Motor neuron (in vitro differentiated cells): ENCODE measurements at places on chromosomes 4 and X.

DNA sequence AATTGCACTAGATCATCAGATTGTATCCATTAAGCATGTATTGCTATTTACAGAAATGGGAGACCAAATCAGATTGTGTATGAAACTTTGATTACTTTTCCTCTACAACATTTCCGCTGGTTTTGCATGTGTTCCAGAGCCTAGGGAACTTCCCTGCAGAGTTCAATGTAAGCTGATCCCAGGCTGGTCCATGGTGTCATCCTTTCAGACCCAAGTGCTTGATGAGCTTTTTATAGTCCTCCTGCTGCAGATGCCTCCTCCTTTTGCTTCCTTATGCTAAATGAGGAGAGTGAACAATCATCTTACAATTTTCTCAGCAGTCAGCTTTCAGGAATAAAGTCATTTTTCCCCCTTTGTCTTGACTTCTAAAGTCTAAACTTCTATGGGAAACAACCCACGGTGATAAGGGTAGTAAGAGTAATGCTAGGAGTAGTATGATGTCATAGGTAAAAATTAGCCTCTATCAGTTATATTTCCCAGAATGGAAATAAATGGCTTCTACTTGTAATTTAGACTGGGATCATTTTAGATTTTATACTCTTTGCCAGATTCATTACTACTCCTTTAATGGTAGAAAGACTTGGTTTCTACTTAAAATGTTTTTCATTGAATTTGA lies 55.1 kb upstream of the SLC4A4 start:
- no peak for ATAC-seq

DNA sequence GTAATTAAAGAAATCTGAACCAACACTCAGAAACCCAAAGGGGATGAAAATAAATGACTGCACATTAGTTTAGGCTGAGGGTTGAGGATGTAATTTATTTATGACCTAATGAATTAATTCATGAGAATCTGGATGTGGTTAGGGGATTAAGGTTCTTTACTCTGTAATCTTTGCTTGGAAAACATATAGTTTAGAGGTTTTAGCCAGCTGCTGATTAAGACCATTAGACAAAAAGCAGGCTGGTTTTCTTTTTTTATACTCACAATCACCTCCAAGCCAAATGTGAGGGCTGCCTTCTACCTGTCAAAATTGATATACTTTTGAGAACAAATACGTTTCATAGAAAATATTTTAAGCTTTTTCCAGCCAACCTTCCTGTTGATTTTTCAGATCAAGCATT lies 2705.8 kb downstream of the PCDH7 start:
- no peak for ATAC-seq

DNA sequence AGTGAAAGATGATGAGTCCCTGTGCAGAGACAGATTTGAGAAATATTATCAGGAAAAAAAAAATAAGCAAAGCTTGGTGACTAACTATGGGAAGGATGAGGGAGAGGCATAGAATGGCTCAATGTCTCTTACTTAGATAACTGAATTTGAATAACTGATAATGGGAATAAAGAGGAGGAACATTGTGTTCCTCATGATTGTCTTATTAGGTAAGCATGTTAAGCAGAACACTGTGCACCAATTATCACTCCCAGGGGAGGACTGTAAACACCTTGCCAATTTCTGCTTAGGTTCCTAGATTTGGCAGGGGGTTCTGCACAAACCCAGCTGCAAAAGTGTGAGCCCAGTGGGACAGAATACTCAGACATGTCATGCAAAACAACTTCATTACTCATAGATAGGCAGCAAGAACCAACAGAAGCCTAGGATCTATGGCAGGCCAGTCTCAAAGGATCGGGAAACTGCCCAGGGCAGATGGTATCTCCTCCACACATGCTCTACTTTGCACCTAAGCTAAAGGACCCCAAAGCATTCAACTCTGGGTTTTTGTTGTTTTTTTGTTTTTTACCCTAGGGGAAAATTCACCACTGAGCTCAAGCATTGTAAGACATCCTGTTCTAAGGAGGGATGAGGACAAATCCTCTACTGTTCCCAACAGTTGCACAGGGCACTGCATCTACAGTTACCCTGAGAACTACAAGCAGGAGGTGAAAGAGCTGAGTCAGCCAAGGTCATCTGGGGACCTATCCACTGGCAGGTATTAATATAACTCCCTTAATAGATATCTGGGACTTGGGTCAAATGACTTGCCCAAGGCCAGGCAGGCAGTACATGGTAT lies 907.0 kb downstream of the RAPGEF2 start:
- no peak for ATAC-seq

DNA sequence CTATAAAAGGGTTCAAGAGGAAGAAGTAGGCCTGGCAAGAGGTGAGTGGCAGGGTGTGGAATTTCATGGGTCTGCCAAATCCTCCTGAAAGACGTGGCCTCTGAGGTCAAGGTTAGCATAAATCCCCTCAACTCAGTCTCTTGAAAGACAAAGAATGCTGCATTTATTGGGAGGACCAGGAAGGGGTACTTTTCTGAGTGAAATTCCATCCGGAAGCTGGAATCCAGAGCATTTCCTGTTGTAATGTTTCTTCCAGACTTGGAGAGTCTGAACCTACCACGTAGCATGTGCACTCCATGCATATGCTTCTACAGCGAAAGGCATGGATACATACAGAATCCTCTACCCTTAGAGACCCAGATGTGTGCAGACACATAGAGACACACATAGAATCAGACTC lies 13.4 kb upstream of the FGD1 start:
- ATAC-seq = no peak

DNA sequence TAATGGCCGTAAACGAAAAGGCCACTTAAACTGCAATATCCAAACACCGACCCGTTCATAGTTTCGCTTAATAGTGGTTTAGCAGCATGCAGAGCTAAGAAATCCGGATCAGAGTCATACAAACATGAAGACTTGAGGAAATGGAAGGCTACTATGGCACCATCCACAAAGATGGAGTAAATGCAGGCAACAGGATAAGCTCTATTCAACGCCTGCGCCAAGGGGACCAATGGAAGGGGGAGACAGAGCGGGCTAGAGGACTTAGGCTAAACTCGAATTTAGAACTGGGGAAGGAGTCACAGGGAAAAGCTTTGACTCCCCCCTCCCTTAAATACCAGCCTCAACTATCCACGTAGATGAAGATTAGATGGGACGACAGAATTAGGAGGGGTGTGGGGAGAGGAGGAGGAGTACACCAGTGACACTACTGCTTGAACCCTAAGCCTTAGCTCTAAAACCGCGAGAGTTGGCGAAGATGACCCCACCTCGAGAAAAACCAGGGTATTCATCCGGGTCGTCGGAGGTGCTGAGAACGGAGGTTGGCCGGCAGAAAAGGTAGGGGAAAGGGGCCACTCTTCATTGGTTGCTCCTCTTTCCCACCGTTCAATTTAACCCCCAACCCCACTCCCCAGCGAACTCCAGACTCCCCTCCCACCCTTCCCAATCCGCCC lies 3.5 kb downstream of the HUWE1 start:
- peak; percentile 3 for ATAC-seq

DNA sequence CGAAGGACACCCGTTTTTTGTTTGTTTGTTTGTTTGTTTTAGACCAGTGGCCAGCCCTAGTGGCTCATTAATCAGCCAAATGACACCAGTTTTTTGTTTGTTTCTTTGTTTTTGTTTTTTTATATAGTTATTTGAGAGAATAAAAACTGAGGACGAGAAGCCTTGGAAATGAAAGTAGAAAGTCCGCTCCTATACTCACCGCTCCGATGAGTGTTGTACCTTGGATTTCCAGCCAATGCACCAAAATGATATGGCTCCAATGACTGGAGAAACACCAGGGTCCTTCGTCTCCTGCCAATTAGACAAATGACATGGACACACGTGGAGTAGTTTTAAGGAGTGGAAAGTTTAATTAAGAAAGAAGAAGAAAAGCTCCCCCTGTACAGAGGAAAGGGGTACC lies 87.9 kb downstream of the ZXDA start:
- no peak for ATAC-seq

GRCh38 chr4:136078976-136079375 lies 1453.3 kb downstream of the PCDH18 start:
- ATAC-seq = no peak

GRCh38 chr4:1749370-1749769 lies 28.0 kb downstream of the TACC3 start:
- peak; percentile 29 for ATAC-seq

DNA sequence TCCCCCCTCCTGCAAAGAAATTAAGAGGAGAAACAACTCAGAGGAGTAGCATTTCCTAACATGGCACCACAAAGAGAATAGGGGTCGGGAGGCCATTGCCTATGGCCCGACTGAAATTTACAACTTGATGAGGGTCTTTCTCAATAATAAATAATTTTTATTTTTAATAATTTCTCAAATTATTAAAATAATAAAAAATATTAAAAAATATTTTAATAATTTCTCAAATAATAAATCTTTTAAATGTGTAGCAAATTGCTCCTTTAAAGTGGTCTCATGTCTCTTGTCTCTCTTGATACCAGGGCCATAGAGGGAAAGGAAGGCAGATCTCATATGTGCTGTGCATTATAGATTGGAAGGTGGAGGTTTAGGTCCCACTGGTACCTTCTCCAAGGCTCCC lies 49.2 kb upstream of the MTMR1 start:
- ATAC-seq = no peak

DNA sequence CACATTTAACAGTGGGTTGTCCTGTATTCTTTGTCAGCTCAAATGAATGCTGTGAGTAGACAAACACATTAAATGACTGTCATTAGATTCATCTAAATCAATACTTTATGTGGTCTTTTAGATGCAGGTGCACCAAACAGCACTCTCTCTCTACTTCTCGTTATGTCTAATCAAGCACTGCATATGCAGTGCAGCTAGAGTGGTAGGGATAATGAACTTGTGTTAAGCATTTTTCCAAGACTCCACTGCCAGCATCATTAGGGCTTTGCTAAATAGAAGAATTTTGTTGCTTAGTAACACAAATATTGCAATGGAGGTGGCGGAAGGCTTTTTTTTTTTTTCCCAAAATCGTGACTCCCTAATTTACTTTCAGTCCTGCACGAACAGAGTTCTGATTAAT lies 447.0 kb upstream of the GALNT7 start:
- no peak for ATAC-seq

GRCh38 chr4:101678180-101678579 lies 112.3 kb upstream of the BANK1 start:
- ATAC-seq = no peak
